ENCODE measurements at places on chromosomes 6 and 20. TPM values are rescaled to one million over a fixed set of nuclear protein-coding genes. Genes with fewer than 3 reads are reported as not detected.

The GRM1 gene
- polyA plus RNA-seq, result 0.05 TPM

The CLDN20 gene
- polyA plus RNA-seq, result not detected

GRCh38 chr20:4082406-4083097, 67.2 kb upstream of the RNF24 start:
- DNase-seq, result no peak

DNA sequence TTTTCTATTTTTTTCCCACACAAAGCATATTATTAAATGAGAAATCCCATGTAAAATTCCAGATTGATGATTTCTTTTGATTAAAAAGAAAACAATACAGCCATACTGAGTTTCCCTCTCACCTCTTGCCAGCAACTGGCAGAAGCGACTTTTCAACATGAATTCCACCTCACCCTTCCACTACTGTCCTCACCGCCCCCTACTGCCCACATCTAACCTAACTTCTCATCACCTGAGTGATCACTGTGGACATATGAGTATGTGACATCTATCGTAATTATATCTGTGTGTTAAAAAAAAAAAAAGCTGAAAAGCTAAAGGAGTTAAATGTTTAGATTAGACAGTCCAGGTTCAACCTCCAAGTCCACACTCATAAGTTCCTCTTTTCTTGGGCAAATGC, 528.6 kb downstream of the PRKN start:
- DNase-seq, result no peak

The COX4I2 gene
- polyA plus RNA-seq, result 5.4 TPM

The C6orf52 gene
- 1.1 TPM for polyA plus RNA-seq

The HSD17B8 gene
- 15.7 TPM for polyA plus RNA-seq

DNA sequence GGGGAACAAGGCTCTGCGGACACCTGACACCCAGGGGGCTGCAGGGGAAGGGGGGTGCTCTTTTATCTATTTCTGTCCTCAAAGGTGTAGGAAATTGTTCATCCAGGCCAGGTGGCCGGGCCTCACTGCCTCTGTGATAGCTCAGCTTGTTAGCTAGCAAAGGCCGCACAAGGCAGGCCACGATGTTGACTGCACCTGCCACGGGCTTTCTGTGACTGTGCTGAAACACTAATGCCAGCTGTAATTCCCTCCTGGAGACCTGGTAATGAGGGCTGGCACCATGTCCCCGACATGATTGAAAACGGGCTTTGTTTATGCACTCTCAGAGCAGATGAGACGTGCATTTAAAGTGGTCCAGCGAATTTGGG, 61.4 kb upstream of the APCDD1L start:
- no peak for DNase-seq

- DNase-seq, result peak; percentile 77
Observed at GRCh38 chr20:32249030-32249738, 28.3 kb upstream of the KIF3B start.

DNA sequence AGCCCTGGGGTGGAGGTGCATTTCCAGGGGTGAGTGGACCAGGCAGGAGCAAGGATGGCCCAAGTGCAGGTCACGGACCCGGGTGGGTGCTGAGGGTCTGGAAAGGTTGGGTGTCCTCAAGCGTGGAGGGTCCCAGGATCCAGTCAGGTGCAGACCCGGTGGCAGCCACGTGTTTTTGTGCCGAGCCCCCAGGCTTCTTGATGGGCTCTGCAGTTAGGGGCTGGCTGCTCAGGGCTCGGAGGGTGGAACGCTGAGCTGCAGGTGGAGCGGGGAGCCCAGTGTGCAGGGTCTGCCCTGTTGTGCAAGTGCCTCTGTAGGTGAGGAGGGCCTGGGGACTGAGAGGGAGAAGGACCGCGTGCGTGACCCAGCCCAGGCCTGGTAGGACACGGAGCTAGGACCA, 70.9 kb upstream of the HLA-E start:
- DNase-seq, result no peak

DNA sequence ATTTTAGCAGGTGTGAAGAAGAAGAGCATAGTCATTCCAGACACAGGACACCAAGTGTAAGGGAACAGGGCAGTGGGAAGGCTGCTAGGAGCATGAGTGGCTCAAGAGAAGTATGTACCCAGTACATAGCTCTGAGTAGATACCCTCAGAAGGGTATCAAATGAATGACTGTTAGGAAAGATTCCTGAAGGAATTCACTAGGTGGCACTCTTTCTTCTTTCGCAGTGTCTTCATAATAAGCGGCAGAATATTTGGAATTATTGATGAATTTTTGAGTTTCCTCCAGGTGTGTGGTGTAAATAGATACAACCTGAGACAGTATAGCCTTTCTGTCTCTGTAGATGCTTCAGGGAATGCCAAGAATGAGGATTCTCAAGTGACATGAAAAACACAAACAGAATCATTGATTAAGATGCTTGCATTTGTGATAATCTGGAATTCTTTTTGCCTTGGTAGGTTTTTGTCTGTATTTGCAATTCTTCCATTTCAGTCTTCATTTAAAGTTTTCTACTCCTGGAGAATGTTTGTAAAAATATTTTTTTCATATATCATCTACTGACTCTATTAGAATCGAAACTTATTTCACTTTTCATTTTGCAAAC, 264.3 kb upstream of the RIMS1 start:
- no peak for DNase-seq

The RGL2 gene
- 120 TPM for polyA plus RNA-seq

The PSORS1C2 gene
- polyA plus RNA-seq, result 16.4 TPM

GRCh38 chr6:140566781-140567277, 1192.4 kb upstream of the CITED2 start:
- DNase-seq, result no peak

DNA sequence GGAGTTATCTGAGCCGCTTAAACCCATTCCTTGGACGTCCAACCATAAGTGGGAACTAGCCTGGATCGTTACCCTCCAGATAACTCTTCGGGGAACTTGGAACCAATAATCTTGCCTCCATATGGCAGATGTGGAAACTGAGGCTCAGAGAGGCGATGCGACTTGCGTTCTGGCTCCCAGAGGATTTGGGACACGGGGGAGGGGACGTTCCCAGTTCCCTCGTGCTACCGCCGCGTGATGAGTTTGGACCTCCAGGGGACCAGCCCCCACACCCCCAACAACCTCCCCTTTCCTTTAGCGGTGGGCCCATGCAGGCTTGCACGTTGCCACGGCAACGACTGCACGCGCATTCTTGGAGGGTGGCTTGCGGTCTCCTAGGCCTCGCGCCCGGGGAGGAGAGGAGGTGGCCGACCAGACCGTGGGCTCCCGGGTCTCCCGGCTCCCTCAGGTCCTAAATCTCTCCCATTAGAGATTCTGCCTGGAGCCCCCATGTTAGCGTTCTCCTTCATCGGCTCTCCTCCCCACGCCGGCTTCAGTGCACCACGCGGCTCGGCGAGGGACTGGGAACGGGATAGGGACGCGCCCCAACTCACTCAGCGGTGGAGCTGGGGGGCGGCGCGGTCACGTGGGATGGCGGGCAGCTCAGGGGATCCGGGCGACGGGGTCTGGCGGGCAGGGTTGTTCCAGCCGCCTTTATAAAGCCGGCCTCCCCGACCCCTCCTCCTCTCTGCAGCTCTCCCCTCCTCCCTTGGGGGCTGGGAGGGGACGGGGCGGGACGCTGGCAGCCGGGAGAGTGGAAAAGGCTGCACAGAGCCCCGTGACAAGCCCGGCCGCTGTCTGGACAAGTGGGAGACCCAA, at the start of gene PLTP:
PLTP (minus strand) TSS at position 670 of the 858 bp plus-strand sequence. CDS start 703 bp downstream, outside the sequence.
- DNase-seq, result no peak

- DNase-seq, result no peak
Observed at GRCh38 chr6:161830866-161831616, 557.2 kb upstream of the AGPAT4 start.

DNA sequence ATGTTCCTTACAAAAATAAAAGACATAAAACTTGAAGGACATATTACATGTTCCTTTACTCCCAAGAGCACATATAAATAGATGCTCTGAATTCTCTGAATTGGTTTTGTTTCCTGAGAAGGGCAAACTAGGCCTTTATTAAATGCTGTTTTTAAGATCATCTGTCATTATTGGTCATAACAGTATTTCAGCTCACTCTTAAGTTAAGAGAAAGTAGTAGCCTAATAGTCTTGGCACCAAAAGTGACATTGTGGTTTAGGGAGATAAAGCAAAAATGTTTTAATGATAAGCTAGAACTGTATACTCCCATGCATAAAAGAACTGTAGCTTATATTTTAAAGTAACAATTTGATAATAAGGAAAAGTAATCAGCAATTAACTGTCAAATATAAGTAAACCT, 361.1 kb upstream of the PTCHD4 start:
- DNase-seq, result no peak

- peak; percentile 71 for DNase-seq
Observed at GRCh38 chr6:111872401-111873177, 663 bp downstream of the FYN start.

GRCh38 chr6:87184762-87185250, 29.4 kb downstream of the ZNF292 start:
- DNase-seq, result no peak

GRCh38 chr6:80170433-80170832, 64.0 kb downstream of the BCKDHB start:
- DNase-seq, result no peak

DNA sequence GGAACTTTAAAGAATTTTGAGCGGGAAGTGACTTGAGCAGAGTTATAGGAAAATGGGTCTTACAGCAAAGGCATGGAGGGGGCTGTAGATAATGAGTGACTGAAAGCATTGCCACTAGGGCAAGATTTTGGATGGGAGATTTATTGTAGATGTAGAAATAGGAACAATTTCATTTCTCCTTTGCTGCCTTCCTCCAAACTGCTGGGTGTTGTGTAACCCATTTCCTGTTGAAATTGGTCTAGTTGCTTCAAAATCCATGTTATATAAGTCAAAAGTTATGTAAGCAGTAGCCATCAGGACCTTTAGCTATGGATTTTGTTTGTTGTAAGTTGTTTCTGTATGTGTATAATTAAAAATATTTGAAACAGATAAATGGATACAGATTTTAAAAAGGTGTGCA, 11.1 kb downstream of the YWHAB start:
- no peak for DNase-seq

The GMNN gene
- 21.6 TPM for polyA plus RNA-seq

GRCh38 chr20:63847237-63848002, 13.9 kb upstream of the ABHD16B start:
- no peak for DNase-seq

GRCh38 chr6:151288712-151289398, 49.1 kb downstream of the AKAP12 start:
- DNase-seq, result no peak

The ZSCAN23 gene
- polyA plus RNA-seq, result 0.30 TPM

The ARHGAP40 gene
- 1.8 TPM for polyA plus RNA-seq

DNA sequence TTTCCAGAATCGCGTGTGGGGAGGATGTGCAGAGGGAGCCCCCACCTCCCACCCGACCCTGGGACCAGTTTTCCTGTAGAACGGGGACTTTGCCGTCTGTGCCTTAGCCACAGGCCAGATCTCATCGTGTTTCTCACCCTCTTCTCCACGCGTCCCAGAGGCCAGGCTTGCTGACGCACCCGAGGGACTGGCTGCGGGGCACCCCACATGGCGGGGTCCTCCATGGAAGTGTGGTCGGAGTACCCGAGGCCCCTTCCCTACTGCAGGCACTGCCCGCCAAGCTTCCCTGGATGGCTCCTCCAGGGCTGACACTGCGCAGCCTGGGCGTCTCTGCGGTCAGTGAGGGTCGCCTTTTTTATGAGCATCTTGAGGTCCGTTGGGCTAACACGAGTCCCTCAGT, 346.5 kb downstream of the CDH4 start:
- no peak for DNase-seq

DNA sequence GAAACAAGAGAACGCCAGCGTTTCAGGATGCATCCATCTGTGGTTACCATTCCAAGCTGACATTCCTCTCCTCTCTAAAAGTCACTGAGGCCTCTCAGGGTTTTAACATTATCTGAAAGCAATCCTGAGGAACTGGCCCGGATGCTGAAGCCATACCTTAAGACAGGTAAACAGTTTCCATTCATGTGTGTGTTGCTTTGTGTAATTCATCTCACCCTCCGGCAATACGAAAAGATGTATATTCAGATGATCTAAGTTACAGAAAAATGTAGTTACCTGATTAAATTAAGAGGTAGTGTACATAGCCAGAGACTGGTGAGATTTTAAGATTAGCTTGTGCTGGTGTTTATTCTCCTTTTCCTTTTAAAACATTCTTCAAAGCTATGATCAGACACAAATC, 68.4 kb upstream of the BACH2 start:
- DNase-seq, result no peak

The BFSP1 gene
- 0.27 TPM for polyA plus RNA-seq
